Stomach (tissue), 19 donors: ENCODE measurements at places on chromosomes 3 and 15. TPM values are rescaled to one million over a fixed set of nuclear protein-coding genes. Genes with fewer than 3 reads are reported as not detected.

DNA sequence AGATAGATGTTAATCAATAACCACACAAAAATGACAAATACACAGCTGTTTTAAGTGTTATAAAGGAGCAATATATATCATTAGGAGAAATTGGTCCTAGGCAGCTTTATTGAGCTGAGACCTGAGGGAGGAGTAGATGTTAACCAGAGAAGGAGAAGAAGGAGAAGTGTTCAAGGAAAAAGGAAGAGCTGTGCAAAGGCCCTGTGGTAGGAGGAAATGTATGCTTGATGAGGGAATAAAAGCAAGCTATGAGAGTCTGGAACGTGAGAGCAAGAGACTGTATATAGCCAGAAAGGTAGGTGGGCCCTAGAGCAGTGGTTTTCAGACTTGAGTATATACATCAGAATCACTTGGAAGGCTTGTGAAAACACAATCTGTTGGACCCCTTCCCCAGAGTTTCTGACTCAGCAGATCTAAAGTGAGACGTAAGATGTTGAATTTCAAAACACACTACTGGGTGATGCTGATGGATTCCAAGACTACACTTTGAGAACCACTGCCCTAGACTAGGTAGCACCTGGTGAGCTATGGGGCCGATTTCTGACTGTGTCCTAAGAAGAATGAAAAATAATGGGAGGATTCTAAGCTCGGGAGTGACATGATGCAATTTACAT is 342.3 kb upstream of the ADAMTS9 start:
- no peak for DNase-seq

DNA sequence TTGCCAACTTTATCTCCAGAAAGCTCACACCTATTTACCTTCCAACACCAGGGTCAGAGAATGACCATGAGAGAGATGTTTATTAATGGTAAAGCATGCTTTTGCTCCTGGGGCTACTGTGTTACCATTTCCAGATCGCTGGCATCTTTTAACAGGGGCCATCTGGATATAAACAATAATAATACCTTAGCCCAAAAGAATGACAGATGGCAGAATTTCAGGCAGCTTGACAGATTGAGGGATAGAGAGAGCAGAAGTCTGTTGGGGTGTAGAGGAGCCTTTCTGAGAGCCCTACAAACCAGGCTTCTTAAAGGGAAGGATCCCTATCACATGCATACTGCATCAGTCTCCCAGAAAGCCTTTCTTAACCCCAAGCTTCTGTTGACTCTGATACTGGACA is 17.7 kb downstream of the RBP1 start:
- DNase-seq: no peak

GRCh38 chr3:11230832-11231231 is 41.4 kb upstream of the ATG7 start:
- DNase-seq: no peak

DNA sequence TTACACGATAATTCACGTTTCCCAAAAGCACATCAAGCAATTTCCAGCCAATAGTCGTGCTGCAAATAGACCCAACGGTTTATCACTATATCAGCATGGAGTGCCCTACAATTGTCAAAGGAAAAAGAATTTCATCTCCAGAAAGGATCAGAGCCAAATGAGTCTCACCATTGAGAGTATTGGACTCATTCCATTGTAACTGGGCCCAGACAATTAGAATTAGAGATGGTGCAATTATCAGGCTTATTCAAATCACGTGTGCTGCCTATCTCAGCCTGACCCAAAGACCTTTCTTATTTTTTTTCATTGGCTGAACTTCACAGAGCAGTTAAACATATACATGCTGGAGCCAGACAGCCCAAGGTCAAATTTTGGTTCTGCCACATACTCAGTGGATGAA is 87.0 kb upstream of the LRTM1 start:
- no peak for DNase-seq

DNA sequence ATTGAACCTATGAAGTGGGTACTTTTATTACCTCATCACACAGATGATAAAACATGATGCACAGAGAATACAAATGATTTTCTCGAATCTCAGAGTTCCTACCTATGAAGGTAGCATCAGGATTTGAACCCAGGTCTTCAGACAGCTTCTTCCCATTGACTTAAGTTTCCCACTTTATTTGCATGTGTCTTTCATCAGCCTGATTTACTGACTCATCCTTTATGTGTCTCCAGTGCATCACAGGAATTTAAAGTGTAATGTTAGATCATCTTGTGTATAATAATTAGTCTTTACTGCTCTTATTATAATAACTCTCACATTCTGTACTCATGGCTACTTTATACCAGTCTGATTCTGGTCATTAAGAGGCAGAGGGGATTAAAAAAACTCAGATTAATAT is 449.4 kb upstream of the SUCLG2 start:
- DNase-seq: no peak

DNA sequence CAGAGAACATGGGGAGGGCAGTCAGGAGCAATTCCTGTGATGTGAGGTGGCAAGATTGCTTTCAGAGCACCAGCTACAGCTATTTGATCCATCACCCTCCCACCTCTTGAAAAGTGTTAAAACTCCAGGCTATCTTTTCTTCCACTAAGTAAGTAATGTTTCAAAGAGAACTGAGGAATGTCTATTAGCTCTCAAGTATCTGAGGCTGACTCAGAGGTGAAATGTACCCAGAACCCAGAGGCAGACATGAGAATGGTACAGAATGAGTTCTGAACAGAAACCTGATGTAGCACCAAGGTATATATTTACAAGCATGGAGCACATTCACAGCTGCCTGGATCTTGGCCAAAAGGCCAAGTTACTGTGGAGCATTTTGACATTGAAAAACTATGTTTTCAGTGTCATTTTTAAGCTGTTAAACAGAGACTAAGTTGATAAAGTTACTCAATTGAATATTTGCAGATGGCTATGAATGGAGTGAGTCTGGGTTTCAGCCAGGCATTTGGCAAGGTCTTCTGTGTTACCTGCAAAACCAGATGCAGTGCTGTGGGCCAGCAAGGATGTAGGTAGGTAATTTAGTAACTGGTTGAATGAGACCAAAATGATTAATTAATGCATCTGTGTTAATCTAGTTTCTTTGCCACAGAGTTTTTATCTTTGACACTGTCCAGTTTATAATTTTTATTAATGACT is 227.7 kb upstream of the CD96 start:
- peak; percentile 48 for DNase-seq

- no peak for DNase-seq
Measured at GRCh38 chr15:43212951-43213350, 7.9 kb downstream of the EPB42 start.

DNA sequence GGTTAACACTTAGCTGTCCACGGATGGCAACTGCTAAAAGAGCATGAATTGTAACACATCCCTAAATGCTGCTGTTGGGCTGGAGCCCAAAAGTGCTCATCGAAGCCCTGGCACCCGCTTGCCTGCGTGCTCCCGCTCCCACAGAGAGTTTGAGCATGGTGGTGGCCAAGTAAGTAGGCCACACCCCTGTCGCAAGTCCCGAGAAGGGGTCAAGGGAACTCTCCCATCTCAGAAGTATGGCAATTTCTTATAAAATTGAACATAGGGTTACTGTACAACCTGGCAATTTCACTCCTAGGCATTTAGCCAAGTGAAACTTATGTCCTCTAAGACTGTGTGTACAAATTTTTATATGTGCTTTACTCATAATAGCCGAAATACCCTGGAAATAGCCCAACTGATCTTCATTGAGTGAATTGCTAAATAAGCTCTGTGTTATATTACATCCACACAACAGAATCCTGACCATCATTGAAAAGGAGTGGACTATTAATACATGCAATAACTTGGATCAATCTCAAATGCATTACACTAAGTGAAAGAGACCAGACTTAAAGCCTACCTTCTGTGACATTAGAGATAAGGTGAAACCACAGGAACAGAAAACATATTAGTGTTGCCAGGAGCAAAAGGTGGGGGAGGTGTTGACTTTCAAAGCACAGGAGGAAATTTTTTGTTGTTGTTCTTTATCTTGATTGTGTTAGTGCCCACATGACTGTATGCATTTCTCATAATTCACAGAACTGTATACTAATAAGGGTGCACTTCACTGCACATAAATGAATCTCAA is 1.5 kb upstream of the GCSAM start:
- DNase-seq: peak; percentile 69

GRCh38 chr3:130619196-130619595 is 102.2 kb downstream of the COL6A6 start:
- DNase-seq: no peak

GRCh38 chr3:35067750-35068149 is 571.6 kb upstream of the ARPP21 start:
- no peak for DNase-seq

GRCh38 chr3:67034371-67034770 is 36.3 kb downstream of the KBTBD8 start:
- DNase-seq: no peak

The GOLGA6A gene
- total RNA-seq: 1.1 TPM

The EIF2A gene
- total RNA-seq: 21.4 TPM

The FOXB1 gene
- not detected for total RNA-seq

The FBXO40 gene
- not detected for total RNA-seq

The TUSC7 gene
- total RNA-seq: not detected
